ENCODE measurements at places on chromosomes 1 and 21.

DNA sequence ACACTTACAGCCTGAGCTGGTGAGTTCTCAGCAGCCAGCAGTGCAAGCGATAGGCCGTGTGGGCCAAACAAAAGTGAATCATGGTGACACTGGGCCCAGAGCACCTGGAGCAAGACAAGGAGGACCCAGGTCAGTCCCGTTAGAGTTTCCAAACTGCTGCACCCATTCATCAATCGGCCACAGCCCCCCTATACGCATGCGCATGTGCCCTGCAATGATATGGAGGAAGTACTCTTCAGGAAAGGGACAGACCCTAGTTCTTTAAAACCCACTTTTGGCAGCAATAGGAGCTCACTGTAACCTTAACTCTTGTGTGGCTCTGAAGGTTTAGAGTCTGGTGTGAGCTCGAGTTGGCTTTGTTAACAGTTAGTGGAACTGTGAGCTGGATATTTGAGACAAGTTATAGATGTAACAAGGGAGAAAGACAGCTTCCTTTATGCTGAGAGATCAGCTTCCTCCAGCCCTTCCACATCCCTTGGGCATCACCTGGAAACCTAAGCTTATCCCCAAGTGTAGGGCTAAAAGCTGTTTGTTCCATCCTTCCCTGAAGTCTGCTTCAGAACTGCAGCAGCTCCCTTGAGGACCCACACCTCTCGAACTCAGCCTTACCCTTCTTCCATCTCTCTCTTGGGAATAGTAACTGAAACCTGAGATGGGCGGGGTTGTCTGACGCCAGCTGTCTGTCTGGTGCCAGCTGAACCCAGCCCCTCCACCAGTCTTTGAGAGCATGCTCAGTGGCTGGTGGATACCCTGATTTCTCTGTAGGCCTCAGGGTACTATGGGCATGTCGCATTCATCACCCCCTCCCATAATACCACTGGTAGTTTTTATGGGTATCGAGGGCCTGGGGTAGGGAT is 17.7 kb downstream of the NMNAT1 start:
- no peak for DNase-seq

DNA sequence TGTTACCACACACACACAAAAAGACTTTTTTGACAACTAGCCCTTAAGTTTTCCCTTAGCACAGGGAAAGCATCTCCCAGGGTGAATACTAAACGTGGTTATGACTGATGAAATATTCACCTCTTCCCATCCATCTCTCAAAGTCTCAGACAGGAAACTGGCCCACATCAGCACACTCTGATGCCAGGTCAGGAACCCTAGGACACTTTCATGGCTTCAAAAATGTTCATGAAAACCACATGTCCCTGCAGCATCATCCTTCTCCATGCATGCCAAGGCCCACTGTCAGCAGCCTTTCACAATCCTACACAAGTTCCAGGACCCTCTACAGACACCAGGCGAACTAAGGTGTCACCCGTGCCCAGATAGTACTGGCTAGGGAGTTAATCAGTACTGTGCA is 68.7 kb downstream of the DNTTIP2 start:
- DNase-seq, result no peak

- DNase-seq, result no peak
Measured at GRCh38 chr1:3721955-3722465, 30.2 kb upstream of the CCDC27 start.

- DNase-seq, result no peak
Measured at GRCh38 chr1:111476761-111477309, 3.1 kb downstream of the C1orf162 start.

- no peak for DNase-seq
Measured at GRCh38 chr1:32501865-32502264, 37.0 kb downstream of the ZBTB8B start.

GRCh38 chr1:90340606-90341005 is 345.7 kb downstream of the ZNF326 start:
- DNase-seq, result no peak

DNA sequence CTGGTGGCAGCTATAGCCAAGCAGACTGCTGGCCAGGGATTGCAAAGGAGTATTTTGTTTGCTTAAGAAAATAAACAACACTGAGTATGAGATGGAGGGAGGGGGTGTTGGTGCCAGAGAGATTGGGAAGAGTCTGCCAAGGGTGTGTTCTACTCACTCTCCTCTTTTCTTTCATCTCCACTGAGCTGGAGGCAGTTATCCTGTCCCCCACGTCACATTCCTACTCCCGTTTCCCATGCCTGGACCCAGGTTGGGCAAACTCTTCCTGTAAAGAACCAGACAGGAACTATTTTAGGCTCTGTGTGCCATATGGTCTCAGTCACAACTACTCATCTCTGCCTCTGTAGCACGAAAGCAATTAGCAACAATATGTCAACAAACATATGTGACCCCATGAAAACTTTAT is 1.4 kb upstream of the IL24 start:
- no peak for DNase-seq

DNA sequence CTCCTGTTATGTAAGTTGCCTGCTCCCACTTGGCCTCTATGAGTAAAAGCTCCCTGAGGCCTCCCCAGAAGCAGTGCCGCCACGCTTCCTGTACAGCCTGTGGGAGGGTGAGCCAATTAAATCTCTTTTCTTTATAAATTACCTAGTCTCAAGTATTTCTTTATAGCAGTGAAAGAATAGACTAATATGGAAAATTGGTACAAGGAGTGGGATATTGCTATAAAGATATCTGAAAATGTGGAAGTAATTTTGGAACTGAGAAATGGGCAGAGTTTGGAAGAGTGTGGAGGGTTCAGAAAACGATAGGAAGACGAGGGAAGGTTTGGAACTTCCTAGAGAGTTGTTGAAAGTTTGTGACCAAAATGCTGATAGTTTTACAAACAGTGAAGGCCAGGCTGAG is 572.3 kb downstream of the MATN1 start:
- DNase-seq, result no peak

DNA sequence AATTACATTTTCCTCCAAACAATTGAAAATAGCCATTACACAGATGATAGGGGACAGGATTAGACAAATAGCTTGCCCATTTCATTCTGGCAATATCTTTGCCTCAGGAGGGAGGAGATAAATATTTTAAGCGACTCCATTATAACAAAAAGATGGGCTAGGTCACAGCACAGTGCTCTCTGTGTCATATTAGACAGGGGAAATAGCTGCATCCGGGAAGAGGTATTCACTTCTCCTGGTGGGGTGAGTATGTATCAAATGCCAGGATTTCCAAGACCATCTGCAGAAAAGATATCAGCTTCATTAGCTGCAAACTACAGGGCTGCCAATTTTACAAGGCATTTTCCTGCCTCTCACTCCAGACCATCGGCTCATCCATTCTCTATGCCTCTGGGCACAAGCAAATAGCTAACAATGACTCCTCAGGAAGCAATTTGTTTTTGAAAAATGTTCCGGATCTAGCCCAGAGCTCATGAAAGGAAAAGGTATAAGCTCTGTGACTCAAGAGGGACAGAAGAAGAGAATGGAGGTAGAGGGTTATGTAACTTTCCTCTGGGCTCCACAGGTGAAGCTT is 41.9 kb upstream of the ANGPTL7 start:
- no peak for DNase-seq

DNA sequence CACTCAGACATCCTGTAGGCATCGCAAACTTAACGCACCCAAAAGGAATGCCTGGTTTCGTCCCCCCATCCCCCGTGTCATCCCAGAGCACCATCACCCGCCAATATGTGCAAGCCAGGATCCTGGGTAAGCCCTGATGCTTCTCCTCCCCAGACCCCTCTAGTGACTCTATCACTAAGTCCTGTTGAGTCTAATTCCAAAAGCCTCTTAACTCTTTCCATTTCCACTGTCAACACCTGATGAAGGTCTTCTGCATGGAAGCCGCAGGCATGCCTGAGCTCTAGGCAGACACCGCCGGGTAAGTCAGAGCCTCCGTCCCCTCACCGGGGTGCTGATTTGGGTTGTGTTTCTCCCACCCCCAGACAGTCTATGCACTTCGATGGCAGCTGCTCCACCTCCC is 5.3 kb upstream of the ADARB1 start:
- DNase-seq, result no peak

- peak; percentile 64 for DNase-seq
Measured at GRCh38 chr1:8314346-8315280, 3.3 kb upstream of the SLC45A1 start.

DNA sequence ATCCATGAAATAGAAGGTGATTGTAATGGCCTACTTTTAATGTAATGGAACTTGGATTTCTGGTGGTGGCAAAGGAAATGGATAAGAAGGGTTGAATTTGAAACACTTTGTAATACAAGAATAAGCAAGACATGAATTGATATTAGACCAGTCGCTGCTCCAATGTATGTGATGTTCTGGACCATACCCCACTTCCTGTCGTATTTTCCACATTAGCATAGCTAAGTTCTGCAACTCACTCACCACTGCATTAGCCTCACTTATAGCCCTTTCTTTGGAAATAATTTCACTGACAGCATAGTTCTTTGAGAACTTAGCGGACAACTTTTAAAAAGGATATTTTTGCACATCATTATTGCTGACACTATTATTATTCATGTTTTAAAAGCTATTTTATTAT is 32.3 kb upstream of the CNIH3 start:
- no peak for DNase-seq

DNA sequence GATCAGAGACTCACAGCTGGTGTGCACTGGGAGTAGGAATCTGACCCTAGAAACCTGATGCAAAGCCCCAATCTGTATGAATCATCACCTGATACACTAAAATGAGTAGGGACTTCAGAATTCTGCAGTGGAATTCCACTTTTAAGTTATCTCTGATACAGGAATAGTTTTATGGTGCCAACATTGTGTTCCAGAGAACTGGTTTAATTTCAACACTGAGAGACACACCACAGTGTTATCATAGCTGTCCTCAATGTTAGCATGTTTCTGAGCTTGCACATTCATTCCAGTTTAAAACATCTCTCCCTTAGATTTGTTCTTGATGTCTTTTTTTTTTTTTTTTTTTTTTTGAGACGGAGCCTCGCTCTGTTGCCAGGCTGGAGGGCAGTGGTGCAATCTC is 7.1 kb downstream of the UTS2 start:
- no peak for DNase-seq

- DNase-seq, result no peak
Measured at GRCh38 chr1:21933397-21934248, 3.5 kb downstream of the HSPG2 start.

- DNase-seq, result no peak
Measured at GRCh38 chr1:219119839-219120238, 53.8 kb upstream of the LYPLAL1 start.

DNA sequence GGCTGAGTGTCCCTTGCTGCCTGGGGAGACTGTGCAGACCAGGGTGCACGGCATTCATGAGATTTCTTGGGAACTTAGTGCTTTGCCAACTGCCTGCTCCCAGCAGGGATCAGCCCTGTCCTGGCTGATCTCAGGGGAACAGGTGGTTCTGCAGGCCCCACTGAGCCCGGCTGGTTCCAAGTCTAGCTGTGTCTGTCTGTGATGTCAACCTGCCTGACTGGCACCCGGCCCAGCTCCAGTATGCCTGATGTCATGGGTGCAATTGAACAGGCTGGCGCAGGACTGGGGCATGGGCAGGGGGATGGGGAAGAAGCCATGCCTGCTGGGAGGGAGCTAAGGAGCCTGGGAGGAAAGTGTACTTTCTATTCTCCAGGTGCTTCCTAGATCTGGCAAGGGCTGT is 227.1 kb downstream of the GRIK3 start:
- no peak for DNase-seq

DNA sequence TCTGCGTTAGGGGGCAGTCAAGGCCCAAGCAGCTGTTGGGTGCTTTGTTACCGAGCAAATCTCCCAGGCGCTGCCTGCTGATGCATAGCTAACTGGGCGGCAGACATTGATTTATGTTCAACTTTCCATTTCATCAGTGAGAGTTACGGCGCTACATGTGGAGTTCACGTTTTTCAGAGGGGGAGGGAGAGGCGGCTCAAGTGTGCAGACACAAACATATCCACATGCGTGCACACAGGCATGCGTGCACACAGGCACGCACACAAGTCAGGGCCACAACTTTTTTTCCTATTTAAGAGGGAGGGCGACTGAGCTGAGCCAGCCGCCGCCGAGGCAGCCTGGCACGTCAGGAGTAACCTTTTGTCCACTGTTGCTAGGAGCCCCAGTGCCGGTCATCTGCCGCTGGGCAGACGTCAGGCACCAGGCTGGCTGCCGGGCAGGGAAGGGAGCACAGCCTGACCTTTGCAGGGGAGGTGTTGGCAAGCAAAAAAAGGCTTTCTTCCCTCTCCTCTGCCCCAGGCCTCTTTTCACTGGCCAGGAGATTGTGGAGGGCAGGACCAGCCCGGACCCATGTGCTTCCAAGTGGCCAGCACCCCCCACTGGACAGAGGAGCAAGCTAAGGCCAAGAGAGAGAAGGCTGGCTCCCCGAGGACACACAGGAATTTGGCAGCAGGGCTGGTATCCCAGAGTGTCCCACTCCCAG is 73.3 kb downstream of the MRPL37 start:
- DNase-seq, result no peak

GRCh38 chr1:182777386-182777785 is 12.2 kb upstream of the NPL start:
- no peak for DNase-seq

GRCh38 chr21:32315511-32316281 is 17.0 kb downstream of the MRAP start:
- DNase-seq, result no peak

GRCh38 chr1:29739176-29739575 is 502.9 kb downstream of the PTPRU start:
- no peak for DNase-seq

GRCh38 chr1:115980998-115981993 is 5.0 kb downstream of the SLC22A15 start:
- no peak for DNase-seq

DNA sequence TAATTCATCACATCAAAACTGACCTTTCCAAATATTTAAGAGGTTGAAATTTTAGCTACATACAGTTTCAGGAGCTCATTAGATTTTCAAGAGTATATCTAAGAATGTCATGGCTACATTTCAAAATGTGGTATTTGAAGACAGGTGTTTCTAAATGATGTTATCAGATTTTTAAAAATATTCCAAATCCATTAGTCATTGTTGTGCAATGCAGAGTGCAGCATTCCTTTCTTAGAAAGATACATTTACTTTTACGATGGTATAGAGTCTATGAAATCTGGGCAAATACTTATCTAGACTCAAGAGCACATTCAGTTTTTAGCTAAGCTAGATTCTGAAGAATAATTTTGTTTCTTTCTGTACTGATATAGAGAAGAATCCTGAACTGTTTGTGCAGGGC is 230.3 kb downstream of the CHRM3 start:
- DNase-seq, result no peak

GRCh38 chr1:39158327-39159086 is 46.0 kb upstream of the MACF1 start:
- DNase-seq, result no peak

GRCh38 chr21:35254006-35254764 is 205.1 kb upstream of the RUNX1 start:
- no peak for DNase-seq

GRCh38 chr1:67802565-67802964 is 30.7 kb downstream of the GNG12 start:
- no peak for DNase-seq

GRCh38 chr1:117466761-117467160 is 99.5 kb downstream of the MAN1A2 start:
- no peak for DNase-seq
